ENCODE measurements at places on chromosomes 7 and 10. TPM values are rescaled to one million over a fixed set of nuclear protein-coding genes. Genes with fewer than 3 reads are reported as not detected.

ACBD7 gene
- 15.0 TPM for total RNA-seq

SMO gene
- 0.22 TPM for total RNA-seq

FBXL15 gene
- total RNA-seq: 13.4 TPM

EBLN1 gene
- total RNA-seq: not detected

CYP3A4 gene
- not detected for total RNA-seq

PODXL gene
- total RNA-seq: 2.1 TPM

TAF6 gene
- 71.0 TPM for total RNA-seq

CH25H gene
- total RNA-seq: not detected

ANKRD61 gene
- total RNA-seq: 0.68 TPM

GRCh38 chr10:22976534-22976933, 48.7 kb downstream of the ARMC3 start:
- DNase-seq: no peak

- no peak for DNase-seq
Measured at GRCh38 chr7:6161463-6162330, 110.7 kb downstream of the CYTH3 start.

- no peak for DNase-seq
Measured at GRCh38 chr10:116878123-116878522, 28.8 kb downstream of the ENO4 start.

DNA sequence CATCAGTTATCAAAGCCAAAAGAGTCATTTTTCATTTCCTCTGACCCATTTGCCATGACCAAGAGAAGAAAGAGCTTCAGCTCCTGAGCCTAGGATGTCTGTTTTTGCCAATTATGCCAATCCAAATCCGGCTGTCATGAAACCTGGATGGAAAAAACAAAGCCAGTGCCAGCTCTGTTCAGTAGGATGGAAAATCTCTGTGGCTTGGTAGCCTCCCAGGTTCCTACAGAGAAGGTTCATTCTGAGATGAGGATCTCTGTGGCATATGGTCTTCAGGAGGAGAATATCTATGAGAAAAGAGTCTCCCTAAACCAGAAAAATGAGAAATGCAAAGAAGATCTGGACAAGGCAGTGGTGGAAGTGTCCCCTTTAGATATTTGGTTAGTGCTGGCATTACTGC, 475.4 kb downstream of the CNTNAP2 start:
- DNase-seq: no peak

DNA sequence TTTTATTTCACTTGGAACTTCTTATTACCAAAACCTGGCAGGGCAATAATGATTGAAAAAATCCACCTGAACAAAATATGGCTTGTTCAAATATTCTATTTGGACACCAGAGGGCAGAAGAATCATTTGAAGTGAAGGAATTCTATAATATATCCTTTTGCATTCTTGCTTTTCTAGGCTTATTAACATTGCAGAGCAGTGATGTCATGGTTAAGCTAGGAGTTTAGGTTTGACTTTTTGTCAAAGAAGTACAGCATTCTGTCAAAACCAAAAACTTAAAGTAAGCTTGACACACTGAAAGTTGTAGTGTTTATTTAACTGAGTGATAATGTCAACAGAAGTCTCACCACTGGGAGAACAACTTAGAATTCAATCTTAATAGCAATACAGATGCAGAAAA, 156.0 kb downstream of the SEMA3D start:
- DNase-seq: peak; percentile 34

GRCh38 chr7:93715234-93715633, 140.7 kb upstream of the CALCR start:
- DNase-seq: peak; percentile 30

GRCh38 chr7:102892631-102893278, 20.0 kb upstream of the LRRC17 start:
- DNase-seq: no peak

DNA sequence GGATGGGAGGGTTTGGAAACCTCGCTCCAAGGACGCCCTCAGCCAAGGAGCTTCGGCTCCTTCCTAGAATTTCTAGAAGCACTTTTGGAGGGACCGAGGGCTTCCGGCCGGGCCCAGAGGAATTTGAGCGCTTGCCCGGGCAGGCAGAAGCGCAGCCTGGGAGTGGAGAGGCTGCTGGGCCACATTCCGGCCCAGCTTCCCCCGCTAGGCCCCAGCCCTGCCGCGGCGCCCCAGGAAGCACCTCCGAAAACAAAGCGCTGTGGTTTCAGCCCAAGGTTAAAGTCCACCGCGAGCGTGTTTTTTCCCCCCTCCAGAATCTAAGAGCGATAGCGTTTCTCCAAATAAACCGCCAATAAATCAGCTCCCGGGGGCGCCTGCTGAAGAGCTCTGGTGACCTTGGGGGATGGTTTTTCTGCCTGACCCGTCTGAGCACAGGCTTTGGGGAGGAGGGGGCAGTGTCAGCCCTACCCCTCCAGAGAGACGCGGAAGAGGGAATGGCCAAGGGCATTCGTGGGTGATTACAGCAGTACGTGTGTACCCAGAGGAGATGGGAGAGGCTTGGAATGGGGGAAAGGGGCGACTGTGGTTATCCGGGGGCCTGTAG, 5.7 kb upstream of the TNRC18 start:
- DNase-seq: no peak

DNA sequence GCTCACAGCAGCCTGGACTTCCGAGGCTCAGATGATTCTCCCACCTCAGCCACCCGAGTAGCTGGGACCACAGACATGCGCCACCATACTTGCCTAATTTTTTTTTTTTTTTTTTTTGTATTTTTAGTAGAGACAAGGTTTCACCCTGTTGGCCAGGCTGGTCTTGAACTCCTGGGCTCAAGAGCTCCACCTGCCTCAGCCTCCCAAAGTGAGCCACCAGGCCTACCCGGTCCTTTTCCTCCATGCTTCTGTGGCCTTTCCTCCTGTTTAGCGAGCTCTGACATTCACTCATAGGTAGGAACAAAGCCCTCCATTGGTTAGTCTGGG, 50.1 kb upstream of the SRPK2 start:
- no peak for DNase-seq

GRCh38 chr10:60299961-60300883, 89.5 kb downstream of the ANK3 start:
- no peak for DNase-seq

- DNase-seq: peak; percentile 40
Measured at GRCh38 chr7:101940830-101941229, 123.4 kb downstream of the CUX1 start.

- DNase-seq: no peak
Measured at GRCh38 chr10:10986606-10987005, 31.1 kb upstream of the CELF2 start.

GRCh38 chr10:75657351-75657750, 225.9 kb downstream of the LRMDA start:
- DNase-seq: no peak

GRCh38 chr10:78199759-78200158, 166.1 kb downstream of the RPS24 start:
- DNase-seq: no peak

- no peak for DNase-seq
Measured at GRCh38 chr7:11630355-11630754, 201.6 kb downstream of the THSD7A start.

DNA sequence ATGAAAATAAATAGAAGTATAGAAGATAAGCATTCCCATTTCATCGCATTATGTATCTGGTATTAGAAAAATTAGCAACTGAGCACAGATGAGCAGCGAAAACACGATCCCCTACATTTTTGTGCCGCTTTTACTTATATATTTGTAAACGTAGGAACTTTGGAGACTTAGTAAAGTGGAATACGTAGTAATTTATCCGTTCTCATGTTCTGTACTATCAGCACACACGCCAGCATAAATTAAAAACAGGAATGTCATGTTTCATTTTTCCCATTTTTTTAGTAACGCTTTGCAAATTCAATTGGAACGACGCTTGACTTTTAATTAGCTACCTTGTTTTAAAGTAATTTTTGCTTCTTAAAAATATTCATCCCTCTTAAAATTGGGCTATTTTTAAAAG, 2.4 kb downstream of the ZNRF2 start:
- no peak for DNase-seq

DNA sequence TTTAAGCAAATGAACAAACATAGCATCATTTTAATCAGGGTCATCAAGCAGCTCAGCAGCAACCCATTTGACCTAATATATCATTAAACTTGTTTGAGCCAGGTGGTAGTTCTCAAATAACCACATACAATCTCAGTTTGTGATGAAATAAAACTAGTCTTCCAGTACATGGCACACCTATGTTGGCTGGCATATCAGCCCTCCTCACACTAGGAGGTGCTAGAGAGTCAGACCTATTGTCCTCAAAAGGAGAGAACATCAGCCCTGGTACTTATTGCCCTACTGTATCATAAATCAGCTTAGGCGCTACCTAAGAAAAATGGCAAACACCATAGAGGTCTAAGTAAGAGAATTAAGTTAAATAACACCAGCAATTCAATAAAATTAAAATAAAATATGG, 81.7 kb downstream of the CABCOCO1 start:
- DNase-seq: peak; percentile 22

GRCh38 chr7:47361746-47362215, 220.1 kb downstream of the TNS3 start:
- DNase-seq: no peak

- DNase-seq: no peak
Measured at GRCh38 chr7:55593172-55593514, 20.8 kb upstream of the VOPP1 start.

DNA sequence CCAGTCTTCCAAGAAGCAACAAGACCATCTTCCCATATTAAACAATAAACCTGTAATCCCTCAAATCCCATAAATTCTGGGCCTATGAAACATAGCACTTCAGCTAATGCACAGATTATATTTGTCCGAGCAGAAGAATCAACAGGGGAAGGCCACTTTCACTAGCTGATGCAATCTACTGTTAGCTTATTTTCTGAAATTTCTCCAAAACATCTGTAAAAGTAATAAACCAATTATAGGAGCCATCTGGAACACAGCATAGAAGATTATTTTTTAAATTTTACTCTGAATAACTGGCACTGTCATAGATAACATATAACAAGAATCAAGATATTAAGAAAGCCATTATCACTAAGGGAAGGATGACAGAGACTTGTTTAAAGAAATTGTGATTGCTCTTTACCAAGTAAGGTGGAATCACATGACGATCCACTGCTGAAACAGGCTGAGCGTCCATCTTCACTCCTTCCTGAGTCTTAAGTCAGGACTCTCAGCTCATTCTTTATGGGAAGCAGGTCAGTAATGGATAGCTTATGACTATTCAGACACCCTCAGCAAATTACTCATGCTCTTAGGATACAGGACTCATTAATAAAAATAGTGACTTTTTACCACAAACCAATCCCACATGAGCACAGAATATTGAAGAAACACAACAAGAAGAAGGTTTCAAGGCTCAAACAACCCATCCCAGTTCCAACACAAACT, 719.5 kb downstream of the XPNPEP1 start:
- no peak for DNase-seq

- no peak for DNase-seq
Measured at GRCh38 chr10:43119416-43120115, 18.7 kb upstream of the CSGALNACT2 start.

- DNase-seq: no peak
Measured at GRCh38 chr7:135925210-135925609, 51.9 kb downstream of the MTPN start.

- no peak for DNase-seq
Measured at GRCh38 chr7:113040849-113041248, 45.8 kb downstream of the GPR85 start.

GRCh38 chr7:133070562-133070961, 11.3 kb downstream of the CHCHD3 start:
- no peak for DNase-seq

DNA sequence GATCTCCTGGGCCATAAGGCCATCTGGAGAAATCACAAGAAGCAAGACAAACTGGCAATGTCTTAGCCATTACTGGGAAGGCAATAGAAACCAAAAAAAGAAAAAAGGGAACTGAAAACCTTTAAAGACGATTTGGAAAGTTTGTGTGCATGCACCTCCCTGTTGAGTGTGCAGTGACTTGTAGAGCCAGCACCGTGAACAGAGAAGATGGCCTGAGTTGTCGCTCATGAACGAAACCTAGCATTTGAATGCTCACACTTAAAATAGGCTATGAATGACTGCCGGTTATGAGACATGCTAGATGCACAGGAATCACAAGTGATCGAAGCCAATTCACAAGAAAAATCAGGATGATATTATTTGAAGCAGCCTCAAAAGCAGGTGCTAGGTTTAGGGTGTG, 151.3 kb upstream of the ADO start:
- DNase-seq: peak; percentile 99

- DNase-seq: peak; percentile 31
Measured at GRCh38 chr10:16612115-16612980, 90.7 kb upstream of the C1QL3 start.

DNA sequence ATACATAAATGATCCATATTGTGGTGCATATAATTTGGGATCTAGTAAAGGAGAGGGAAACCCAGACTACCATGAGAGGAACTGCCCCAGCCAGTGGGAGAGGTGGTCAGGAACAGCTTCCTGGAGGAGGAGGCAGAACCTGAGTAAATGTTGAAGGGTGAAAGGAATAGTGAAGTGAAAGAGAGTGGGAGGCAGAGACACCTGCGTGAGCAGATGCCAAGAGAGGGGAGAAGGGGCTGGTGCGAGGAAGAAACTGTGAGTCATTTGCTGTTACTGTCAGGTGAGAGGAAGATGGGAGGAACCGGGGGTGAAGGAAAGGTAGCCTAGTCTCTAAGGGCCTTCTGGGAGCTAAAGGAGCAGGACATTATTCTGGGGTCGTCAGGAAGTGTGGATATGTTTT, 294.8 kb downstream of the GRID1 start:
- DNase-seq: no peak

- no peak for DNase-seq
Measured at GRCh38 chr7:113283861-113284260, 165.5 kb upstream of the SMIM30 start.

DNA sequence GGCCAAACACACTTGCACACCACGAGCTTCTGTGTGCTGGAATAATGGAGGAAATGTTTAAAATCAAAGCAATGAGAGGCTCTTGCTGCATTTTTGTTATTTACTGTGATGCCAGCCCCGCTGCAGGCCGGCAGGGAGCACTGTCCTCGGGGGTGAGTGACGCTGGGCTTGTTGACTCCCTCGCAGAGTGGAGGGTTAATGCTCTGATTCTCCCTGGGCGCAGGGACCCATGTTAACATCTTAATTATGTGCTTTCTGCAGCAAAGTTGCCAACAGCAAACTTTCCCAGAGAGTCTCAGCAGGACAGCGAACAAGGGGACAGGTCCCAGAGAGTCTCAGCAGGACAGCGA, 22.9 kb downstream of the SCART1 start:
- DNase-seq: no peak

- DNase-seq: no peak
Measured at GRCh38 chr10:69866246-69866687, 64.6 kb downstream of the COL13A1 start.

GRCh38 chr10:103512166-103512565, 18.7 kb downstream of the NEURL1 start:
- DNase-seq: no peak

DNA sequence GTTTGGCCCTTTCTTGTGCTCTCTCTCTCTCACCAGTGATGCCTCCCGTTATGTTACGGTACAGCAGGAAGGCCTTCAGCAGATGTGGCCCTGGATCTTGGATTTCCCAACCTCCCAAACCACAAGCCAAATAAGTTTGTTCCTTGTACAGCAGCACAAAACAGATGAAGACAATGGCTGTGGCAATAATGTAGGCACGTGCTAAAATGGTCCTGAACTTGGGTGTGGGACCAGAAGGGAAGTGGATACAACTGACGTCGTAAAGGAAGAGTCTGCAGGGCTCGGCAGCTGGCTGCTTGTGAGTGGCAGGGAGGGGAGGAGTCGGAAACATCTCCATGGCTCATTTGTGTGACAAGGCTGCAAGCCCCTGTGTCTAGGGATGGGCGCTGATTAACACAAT, 26.8 kb downstream of the PROSER2 start:
- no peak for DNase-seq

GRCh38 chr10:95350219-95350829, 59.5 kb upstream of the PDLIM1 start:
- DNase-seq: no peak

- no peak for DNase-seq
Measured at GRCh38 chr10:16848562-16849154, 31.4 kb upstream of the RSU1 start.
